ENCODE measurements at places on chromosomes 5 and 9. TPM values are rescaled to one million over a fixed set of nuclear protein-coding genes. Genes with fewer than 3 reads are reported as not detected.
A peak's percentile ranks its signal among the peaks of the same experiment; 100 is the strongest.

The AKNA gene
- total RNA-seq, result 79.1 TPM

GRCh38 chr5:32426440-32427151 is 17.9 kb downstream of the ZFR start:
- no peak overlapping the region for H3K4me3 ChIP-seq
- DNase-seq, result no peak
- H3K27ac ChIP-seq, result no peak overlapping the region
- peaks cover 34% of the 10 kb centered on the region for H3K36me3 ChIP-seq

DNA sequence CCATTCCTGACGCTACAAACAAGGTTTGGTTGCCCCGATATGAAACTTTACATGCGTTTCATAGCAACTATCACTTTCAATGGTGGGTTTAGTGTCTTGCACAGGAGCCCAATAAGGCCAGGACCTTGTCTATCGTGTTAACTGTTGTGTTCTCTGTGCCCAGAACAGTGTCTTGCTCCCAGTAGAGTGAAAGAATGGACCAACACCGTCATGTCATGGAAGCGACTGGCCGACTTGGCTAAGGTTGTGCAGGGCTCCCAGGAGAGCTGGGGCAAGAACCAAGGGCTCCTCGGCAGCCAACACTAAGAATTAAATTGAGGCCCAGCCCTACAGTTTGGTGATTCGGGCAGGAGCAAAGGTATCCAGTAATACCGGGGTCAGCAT is 498 bp upstream of the ARHGEF37 start:
- peaks cover 2% of the 10 kb centered on the region for H3K27me3 ChIP-seq
- DNase-seq, result no peak
- no peak overlapping the region for H3K27ac ChIP-seq

GRCh38 chr9:128249558-128249907 is 26.3 kb downstream of the GOLGA2 start:
- H3K36me3 ChIP-seq, result peaks cover 9% of the 10 kb centered on the region
- H3K4me3 ChIP-seq, result peak overlapping the region; percentile 83
- H3K27ac ChIP-seq, result no peak overlapping the region
- H3K27me3 ChIP-seq, result peaks cover 13% of the 10 kb centered on the region

GRCh38 chr5:77924081-77924480 is 147.9 kb upstream of the TBCA start:
- DNase-seq, result no peak
- H3K4me1 ChIP-seq, result no peaks in the 10 kb centered on the region
- no peaks in the 10 kb centered on the region for H3K27me3 ChIP-seq
- no peaks in the 10 kb centered on the region for H3K36me3 ChIP-seq
- no peak overlapping the region for H3K4me3 ChIP-seq

DNA sequence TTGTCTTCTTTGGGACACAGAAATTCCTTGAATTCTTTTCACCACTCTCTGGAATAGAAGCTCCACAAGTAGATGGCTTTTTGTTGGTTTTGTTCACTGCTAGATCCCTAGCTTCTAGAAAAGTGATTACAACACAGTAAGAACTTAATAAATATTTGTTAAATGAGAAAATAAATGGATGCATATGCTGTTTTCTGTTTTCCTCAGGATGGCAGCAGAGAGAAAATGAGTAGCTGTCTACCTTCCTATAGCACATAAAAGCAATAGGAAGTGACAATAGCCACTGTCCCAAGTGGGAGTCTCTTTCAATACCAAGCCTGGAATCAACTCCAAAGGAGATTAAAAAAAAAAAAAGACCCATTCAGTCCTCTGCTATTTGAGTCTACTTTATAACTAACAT is 100.6 kb upstream of the NREP start:
- no peak for DNase-seq
- peaks cover 5% of the 10 kb centered on the region for H3K4me1 ChIP-seq
- H3K4me3 ChIP-seq, result no peak overlapping the region
- no peak overlapping the region for H3K27ac ChIP-seq
- H3K27me3 ChIP-seq, result no peaks in the 10 kb centered on the region
- no peaks in the 10 kb centered on the region for H3K36me3 ChIP-seq

DNA sequence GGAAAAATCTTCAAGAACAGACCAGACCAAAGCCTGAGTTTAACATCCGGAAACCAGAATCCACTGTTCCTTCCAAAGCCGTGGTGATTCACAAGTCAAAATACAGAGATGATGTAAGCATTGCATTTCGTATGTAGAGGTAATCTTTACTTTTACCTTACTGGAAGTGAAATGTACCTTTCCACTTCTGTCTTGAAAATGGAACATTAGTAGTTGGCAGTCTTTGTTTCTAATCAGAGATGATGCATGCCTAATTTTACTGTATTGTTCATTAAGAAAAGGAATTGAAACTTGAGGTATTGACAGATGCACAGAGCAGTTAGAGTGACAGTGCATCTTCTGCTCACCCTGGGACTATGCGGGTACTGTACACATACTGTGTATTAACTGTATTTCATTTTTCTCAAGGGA is 34.6 kb downstream of the HABP4 start:
- peaks cover 5% of the 10 kb centered on the region for H3K36me3 ChIP-seq
- no peaks in the 10 kb centered on the region for H3K4me1 ChIP-seq
- no peak overlapping the region for H3K4me3 ChIP-seq
- peaks cover 1% of the 10 kb centered on the region for H3K27me3 ChIP-seq
- no peak overlapping the region for H3K27ac ChIP-seq
- no peak for DNase-seq

- H3K4me1 ChIP-seq, result no peaks in the 10 kb centered on the region
- no peak for DNase-seq
- H3K27me3 ChIP-seq, result no peaks in the 10 kb centered on the region
- H3K36me3 ChIP-seq, result peaks cover 58% of the 10 kb centered on the region
- peak overlapping the region; percentile 74 for H3K4me3 ChIP-seq
- H3K27ac ChIP-seq, result no peak overlapping the region
Observed at GRCh38 chr5:153678617-153679329, 188.3 kb downstream of the GRIA1 start.

DNA sequence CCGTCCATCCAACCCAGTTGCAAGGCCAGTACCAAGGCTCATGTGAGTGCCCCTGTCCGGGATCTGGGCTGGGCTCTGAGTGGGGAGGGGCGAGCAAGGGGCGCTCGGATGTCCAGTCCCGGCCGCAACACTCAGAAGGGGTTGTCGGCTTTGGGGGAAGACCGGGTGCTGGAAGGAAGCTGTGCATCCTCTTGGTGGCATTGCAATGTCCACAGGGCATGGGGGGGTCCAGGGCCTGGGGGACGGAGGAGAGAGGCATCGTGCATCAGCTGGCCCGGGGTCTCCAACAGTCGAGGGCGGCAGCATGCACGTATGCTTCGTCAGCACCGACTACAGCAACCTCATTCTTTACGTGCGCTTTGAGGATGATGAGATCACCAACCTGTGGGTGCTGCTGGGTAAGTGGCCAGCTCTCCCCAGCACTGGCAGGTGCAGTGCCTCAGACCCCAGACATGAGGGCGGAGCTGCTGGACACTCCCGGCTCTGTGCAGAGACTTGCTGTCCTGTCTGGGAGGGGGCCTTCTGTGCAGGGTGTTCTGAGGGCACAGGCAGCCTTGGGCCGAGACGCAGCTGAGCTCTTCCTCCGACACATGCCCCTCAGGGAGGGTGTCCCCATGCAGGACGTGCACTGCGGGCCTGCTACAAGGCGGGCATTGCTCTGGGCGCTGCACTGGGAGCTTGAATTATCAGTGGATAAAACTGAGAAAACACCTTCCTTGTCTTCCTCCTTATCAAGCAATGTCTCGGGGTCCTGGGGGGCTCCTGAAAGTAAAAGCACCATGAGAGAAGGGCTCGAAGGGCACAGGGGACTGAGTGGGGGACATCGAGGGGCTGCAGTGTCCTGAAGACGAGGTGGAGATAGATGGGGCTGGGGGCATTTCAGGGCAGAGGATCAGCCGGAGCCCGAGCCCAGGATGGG is 22.5 kb downstream of the GLT6D1 start:
- H3K27me3 ChIP-seq, result peaks cover 6% of the 10 kb centered on the region
- H3K36me3 ChIP-seq, result peaks cover under 1% of the 10 kb centered on the region
- no peak overlapping the region for H3K4me3 ChIP-seq
- no peak for DNase-seq
- H3K4me1 ChIP-seq, result no peaks in the 10 kb centered on the region

The PCDHB14 gene
- total RNA-seq, result 8.4 TPM

GRCh38 chr5:179275941-179276837 is 69.1 kb downstream of the ADAMTS2 start:
- peaks cover 4% of the 10 kb centered on the region for H3K27me3 ChIP-seq
- H3K36me3 ChIP-seq, result no peaks in the 10 kb centered on the region
- H3K27ac ChIP-seq, result no peak overlapping the region
- H3K4me1 ChIP-seq, result peaks cover 16% of the 10 kb centered on the region
- H3K4me3 ChIP-seq, result no peak overlapping the region

GRCh38 chr5:134107779-134108178 is 6.7 kb upstream of the TCF7 start:
- peaks cover 23% of the 10 kb centered on the region for H3K4me1 ChIP-seq
- no peak for DNase-seq
- H3K27ac ChIP-seq, result no peak overlapping the region
- no peak overlapping the region for H3K4me3 ChIP-seq
- H3K36me3 ChIP-seq, result peaks cover 2% of the 10 kb centered on the region
- H3K27me3 ChIP-seq, result peaks cover 1% of the 10 kb centered on the region

DNA sequence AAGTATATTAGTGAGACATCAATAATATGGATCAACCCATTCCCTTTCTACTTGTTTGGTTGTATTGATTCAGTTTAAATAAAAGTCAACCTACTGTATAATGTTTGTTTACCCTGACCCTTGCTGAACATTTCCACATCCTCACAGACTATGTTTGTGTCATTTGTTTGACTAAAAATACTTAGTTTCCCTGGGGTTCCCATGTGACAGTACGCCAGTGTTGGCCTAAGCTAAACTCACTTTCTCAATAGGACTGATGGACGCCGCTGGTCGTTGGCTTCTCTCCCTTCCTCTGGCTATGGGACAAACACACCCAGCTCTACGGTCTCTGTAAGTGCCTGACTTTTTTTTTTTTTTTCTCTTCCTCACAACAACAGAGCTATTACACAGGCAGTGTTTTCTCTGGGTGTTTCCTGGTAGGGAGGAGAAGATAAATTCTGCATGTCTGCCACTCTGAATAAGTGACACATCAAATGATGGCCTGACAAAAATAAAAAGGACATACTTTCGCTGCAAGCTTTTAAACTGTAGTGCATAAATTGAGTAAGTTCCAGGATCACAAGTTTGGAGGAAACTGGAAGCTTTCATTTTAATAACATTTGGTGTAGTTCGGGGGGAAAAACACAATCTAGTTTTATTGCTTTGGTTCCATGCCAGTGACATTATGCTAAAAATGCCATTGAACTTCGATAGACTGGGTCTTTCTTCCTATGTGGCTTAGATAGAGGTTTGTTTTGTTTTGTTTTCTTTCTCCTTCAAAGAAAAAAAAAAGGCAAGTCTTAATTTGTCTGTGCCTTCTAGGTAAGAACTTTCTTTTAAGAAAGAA is 101.0 kb downstream of the CD180 start:
- H3K27ac ChIP-seq, result peak overlapping the region; percentile 85
- no peaks in the 10 kb centered on the region for H3K27me3 ChIP-seq
- H3K4me1 ChIP-seq, result peaks cover 26% of the 10 kb centered on the region
- DNase-seq, result no peak
- peaks cover 15% of the 10 kb centered on the region for H3K36me3 ChIP-seq

GRCh38 chr9:72794946-72795345 is 157.9 kb downstream of the ALDH1A1 start:
- no peak overlapping the region for H3K4me3 ChIP-seq
- no peaks in the 10 kb centered on the region for H3K4me1 ChIP-seq
- H3K27ac ChIP-seq, result no peak overlapping the region
- no peaks in the 10 kb centered on the region for H3K36me3 ChIP-seq
- peaks cover 2% of the 10 kb centered on the region for H3K27me3 ChIP-seq

DNA sequence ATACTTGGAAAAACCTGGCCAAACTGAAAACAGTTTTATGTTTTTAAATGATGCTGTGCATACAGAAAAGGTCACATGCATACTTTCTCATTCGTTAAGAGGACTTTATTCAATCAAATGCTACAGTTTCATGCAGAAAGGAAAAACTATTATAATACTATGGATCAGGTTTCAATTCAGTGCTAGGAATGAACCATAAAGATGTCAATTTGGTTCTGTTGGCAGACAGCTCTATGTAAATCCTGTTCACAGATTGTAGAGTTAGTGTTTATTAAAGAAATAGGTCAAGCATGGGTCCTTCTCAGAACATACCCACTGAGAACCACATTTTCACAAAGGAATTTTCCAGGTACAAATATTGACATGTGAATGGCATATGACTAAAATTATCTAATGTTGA is 57.1 kb downstream of the RETREG1 start:
- H3K27ac ChIP-seq, result no peak overlapping the region
- H3K4me3 ChIP-seq, result no peak overlapping the region
- no peaks in the 10 kb centered on the region for H3K27me3 ChIP-seq
- DNase-seq, result no peak

DNA sequence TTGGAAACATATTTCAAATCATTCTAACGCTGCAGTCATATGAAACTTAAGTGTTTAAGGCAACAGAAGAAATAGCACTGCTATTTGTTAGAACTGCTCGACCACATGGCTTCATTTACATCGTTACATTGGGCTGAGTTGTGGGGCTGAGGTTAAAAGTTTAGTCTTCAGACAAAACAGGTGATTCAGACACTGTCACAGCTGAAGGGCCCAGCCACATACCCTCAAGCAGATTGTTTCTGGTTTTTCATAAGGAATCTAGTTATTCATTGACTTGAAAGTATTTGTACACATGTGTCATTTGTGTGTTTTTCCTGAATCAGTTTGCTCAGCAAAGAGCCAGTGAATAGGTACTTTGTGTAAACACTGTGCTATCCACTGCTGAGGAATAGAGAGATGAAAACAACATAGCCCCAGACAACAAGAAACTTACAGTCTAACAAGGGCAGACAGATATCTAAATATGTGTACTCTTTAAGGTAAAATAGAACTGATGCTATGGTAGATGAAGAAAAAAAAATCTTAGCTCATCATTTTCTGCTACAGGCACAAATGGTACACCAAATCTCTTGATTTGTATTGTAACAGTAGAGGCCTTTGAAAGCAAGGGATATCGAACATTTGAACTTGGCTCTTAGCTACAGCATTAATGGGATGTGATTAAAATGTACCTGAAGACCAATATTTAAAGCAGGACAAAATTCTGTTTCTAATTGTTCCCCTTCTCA is 357.6 kb upstream of the RPS23 start:
- H3K27ac ChIP-seq, result no peak overlapping the region
- H3K4me3 ChIP-seq, result no peak overlapping the region
- H3K27me3 ChIP-seq, result no peaks in the 10 kb centered on the region
- no peaks in the 10 kb centered on the region for H3K36me3 ChIP-seq
- no peaks in the 10 kb centered on the region for H3K4me1 ChIP-seq

The ZNF366 gene
- 23.3 TPM for total RNA-seq

GRCh38 chr5:107705402-107706014 is 34.8 kb upstream of the EFNA5 start:
- peaks cover 5% of the 10 kb centered on the region for H3K4me1 ChIP-seq
- no peaks in the 10 kb centered on the region for H3K27me3 ChIP-seq
- H3K36me3 ChIP-seq, result no peaks in the 10 kb centered on the region
- no peak overlapping the region for H3K4me3 ChIP-seq
- H3K27ac ChIP-seq, result no peak overlapping the region
- no peak for DNase-seq
